ENCODE measurements at places on chromosomes 13 and 19. TPM values are rescaled to one million over a fixed set of nuclear protein-coding genes. Genes with fewer than 3 reads are reported as not detected.

- DNase-seq, result no peak
- H3K36me3 ChIP-seq, result no peaks in the 10 kb centered on the region
- H3K27me3 ChIP-seq, result no peaks in the 10 kb centered on the region
- H3K4me3 ChIP-seq, result no peak overlapping the region
Observed at GRCh38 chr13:33606692-33607091, 211.3 kb upstream of the RFC3 start.

GRCh38 chr13:37529751-37530385 lies 68.7 kb downstream of the POSTN start:
- no peaks in the 10 kb centered on the region for H3K4me1 ChIP-seq
- H3K27ac ChIP-seq, result no peak overlapping the region
- no peaks in the 10 kb centered on the region for H3K27me3 ChIP-seq
- no peak overlapping the region for H3K4me3 ChIP-seq
- H3K36me3 ChIP-seq, result no peaks in the 10 kb centered on the region

GRCh38 chr19:16369664-16370576 lies 45.3 kb downstream of the KLF2 start:
- H3K27me3 ChIP-seq, result no peaks in the 10 kb centered on the region
- peaks cover 99% of the 10 kb centered on the region for H3K4me1 ChIP-seq
- peak overlapping the region; percentile 94 for H3K27ac ChIP-seq
- peaks cover 7% of the 10 kb centered on the region for H3K36me3 ChIP-seq
- DNase-seq, result peak; percentile 95

DNA sequence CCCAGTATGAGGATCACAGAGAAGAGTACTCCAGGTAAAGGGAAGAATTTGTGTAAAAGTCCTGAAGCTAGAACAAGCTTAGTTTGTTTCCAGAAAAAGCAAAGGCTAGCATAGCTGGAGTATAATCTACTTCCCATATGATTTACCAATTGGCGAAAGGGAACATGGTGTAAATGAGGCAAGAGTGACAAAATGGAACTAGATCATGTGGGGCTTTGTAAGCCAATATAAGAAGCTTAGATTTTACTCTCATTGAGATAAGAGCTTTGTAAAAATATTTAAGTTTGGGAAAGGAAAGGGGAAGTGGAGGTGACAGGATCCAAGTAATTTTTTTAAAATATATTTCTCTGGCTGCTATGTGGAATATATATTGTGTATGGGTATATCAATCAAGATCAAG lies 234.9 kb downstream of the KCTD12 start:
- H3K27me3 ChIP-seq, result no peaks in the 10 kb centered on the region
- no peak overlapping the region for H3K27ac ChIP-seq
- no peak for DNase-seq
- no peak overlapping the region for H3K4me3 ChIP-seq
- no peaks in the 10 kb centered on the region for H3K4me1 ChIP-seq
- H3K36me3 ChIP-seq, result no peaks in the 10 kb centered on the region

- peak overlapping the region; percentile 72 for H3K27ac ChIP-seq
- peaks cover 94% of the 10 kb centered on the region for H3K4me1 ChIP-seq
- H3K27me3 ChIP-seq, result no peaks in the 10 kb centered on the region
- DNase-seq, result no peak
Observed at GRCh38 chr19:19452243-19453124, 47.0 kb downstream of the GATAD2A start.

DNA sequence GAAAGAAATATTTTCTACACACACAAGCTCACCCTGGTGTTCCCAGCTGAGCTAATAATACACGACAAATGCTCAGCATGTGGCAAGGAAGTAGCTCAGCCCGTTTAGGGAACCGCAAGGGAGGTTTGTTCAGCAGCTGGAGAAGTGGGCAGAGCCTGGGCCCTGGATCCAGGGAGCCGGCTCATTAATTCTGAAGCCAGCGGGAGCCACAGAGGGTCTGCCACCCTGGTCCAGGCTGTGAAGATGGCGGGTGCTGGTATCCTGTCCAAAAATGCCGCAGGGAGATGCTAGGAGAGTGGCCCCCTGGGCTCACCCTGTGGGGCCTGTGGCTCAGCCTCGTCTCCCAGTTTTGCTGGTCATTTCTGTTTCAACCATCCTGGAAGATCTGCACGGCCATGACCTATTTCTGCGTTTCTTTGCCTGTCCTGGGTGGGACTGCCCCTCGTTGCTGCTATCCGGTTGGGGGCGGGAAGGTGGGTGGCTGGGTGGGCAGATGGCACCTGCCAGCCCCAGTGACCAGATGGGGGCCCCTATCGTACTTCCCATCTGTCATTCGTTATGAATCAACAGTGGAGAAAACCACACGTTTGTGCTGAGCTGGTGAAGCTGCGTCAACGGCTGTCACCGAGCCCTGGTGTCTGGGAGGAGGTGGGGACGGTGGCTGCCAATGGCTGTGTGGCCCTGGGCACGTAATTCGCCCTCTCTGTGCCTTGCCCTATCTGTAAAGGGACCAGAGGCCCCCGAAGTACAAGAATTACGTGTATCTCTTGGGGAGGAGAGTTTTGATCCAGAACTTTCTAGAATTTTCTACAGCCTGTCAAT lies 2.7 kb upstream of the GNA15 start:
- peak; percentile 72 for DNase-seq
- peak overlapping the region; percentile 80 for H3K27ac ChIP-seq
- peaks cover 30% of the 10 kb centered on the region for H3K4me1 ChIP-seq
- peaks cover 2% of the 10 kb centered on the region for H3K27me3 ChIP-seq
- no peak overlapping the region for H3K4me3 ChIP-seq

GRCh38 chr13:109605846-109606245 lies 180.5 kb downstream of the IRS2 start:
- H3K27ac ChIP-seq, result no peak overlapping the region
- no peaks in the 10 kb centered on the region for H3K36me3 ChIP-seq
- no peaks in the 10 kb centered on the region for H3K4me1 ChIP-seq
- DNase-seq, result no peak
- no peaks in the 10 kb centered on the region for H3K27me3 ChIP-seq

DNA sequence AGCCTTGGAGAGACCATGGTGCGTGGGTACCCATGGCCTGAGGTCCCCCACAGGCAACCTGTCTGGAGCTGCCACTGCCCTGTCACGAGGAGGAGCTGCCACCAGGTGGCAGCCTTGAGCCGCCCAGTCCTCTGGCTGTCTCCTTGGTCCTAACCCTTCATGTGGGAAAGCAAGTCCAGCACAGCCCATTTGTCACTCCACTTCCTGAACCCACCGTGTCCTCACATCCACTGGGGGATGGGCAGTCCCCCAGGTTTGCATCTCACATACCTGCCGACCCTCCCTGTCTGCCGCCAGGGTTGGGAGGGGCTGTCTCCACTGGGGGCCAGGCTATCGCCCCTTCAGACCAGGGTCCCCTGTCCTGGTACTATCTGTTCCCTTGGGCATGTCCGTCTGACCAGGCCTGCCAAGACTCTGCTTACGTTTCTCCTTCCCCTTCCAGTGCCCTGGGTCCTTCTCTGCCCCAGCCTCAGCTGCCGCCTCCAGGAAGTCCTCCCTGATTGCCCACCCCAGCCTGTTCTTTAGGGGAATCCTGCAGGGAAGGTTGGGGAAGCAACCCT lies 4.5 kb downstream of the FAM174C start:
- H3K4me1 ChIP-seq, result peaks cover 22% of the 10 kb centered on the region
- H3K4me3 ChIP-seq, result no peak overlapping the region
- H3K27ac ChIP-seq, result no peak overlapping the region
- H3K36me3 ChIP-seq, result peaks cover 7% of the 10 kb centered on the region
- H3K27me3 ChIP-seq, result peaks cover 3% of the 10 kb centered on the region

DNA sequence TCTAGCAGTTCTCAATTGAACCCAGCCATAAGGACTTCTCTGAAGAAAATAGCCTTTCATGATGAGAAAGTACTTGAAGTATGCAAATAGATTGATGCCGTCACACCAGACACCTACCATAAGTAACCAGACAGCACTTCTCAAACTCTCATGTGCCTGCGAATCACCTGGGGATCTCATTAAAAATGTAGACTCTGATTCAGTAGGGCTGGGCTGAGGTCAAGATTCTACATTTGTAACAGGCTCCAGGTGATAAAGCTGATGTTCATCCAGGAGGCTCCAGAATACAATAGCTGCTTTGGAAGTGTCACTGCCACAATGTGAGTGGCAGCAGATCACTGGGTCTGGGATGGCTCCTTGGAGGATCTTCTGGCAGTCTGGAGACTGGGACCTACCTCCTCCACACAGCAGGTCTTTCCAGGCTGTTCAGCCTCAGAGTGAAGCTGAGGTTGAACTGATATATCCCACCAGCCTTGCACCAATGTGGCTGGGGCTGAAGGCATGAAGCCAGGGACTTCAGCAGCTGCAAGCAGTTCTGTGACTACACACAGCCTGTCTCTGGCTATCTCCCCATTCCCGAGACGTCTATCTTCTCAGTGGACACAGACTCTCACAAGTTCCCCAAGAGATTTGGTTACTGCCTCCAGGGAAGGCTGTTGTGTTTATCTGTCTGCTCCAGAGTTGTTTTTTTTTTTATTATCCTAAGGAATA lies 9.1 kb downstream of the MBNL2 start:
- H3K36me3 ChIP-seq, result no peaks in the 10 kb centered on the region
- H3K27ac ChIP-seq, result no peak overlapping the region
- no peak overlapping the region for H3K4me3 ChIP-seq
- peaks cover 15% of the 10 kb centered on the region for H3K4me1 ChIP-seq
- no peaks in the 10 kb centered on the region for H3K27me3 ChIP-seq
- no peak for DNase-seq

DNA sequence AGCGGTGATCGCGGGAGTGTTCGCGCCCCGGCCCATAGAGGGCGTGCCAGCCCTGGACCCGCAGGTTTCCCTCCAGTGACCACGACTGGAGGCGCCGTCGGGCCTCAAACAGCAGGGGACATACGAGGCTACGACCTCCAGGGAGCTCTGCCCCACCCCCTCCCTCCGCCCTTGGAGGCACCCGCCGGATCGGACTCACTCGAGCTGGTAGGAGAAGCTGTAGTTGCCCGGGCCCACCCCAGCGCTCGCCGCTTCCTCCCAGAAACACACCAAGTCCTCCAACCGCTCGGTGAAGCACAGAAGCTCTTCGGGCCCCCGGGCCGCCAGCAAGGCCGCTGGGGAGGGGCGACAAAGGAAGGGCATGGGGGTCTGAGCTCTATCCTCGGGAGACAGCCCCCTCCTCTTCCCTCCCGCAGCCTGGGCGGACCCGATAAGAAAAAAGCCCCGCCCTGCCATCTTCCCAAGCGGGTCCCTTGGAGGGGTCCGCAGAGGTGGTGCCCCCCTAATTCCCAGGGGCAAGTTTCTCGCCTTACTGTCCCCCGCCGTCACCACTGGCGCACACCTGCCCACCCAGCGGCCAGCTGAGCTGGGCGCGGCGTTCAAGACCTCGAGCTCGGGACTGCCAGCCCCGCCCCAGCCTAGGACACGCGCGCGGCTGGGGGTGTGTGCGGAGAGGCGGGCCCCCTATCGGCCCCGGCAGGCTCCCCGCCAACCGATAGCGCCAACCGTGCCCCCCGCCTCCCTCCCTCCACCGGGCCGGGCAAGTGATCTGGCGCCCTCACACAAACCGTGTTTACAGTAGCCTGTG lies 1.0 kb downstream of the EPOR start:
- H3K27ac ChIP-seq, result no peak overlapping the region
- no peaks in the 10 kb centered on the region for H3K36me3 ChIP-seq
- peak; percentile 44 for DNase-seq
- peaks cover 49% of the 10 kb centered on the region for H3K4me1 ChIP-seq
- peaks cover 14% of the 10 kb centered on the region for H3K27me3 ChIP-seq

DNA sequence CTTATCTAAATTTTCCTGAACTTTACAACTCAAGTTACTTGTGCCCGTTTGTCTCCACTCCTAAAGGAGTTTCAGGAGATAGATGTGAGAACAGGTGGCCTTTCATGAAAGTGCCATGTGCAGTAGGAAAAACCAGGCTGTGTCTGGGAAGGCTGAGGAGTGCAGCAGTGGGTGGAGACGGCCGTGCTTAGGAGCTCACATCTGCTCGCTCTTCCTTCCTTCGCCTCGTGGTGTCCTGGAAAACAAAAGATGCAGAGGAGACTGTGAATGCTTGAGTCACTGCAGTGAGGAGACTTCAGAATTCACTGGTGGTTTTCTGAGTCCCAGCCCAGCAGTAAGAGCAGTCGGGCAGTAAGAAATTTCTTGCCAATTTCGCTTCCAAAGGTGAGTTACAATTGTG lies 138.4 kb upstream of the RNF113B start:
- no peaks in the 10 kb centered on the region for H3K4me1 ChIP-seq
- H3K27me3 ChIP-seq, result no peaks in the 10 kb centered on the region
- no peak for DNase-seq
- no peak overlapping the region for H3K27ac ChIP-seq
- H3K4me3 ChIP-seq, result no peak overlapping the region

- H3K4me1 ChIP-seq, result no peaks in the 10 kb centered on the region
- H3K36me3 ChIP-seq, result no peaks in the 10 kb centered on the region
Observed at GRCh38 chr13:113645329-113645728, 12.7 kb downstream of the ATP4B start.

- no peaks in the 10 kb centered on the region for H3K36me3 ChIP-seq
- H3K27ac ChIP-seq, result no peak overlapping the region
- no peaks in the 10 kb centered on the region for H3K4me1 ChIP-seq
- no peak for DNase-seq
- H3K4me3 ChIP-seq, result no peak overlapping the region
Observed at GRCh38 chr13:66369666-66370065, 860.5 kb downstream of the PCDH9 start.

DNA sequence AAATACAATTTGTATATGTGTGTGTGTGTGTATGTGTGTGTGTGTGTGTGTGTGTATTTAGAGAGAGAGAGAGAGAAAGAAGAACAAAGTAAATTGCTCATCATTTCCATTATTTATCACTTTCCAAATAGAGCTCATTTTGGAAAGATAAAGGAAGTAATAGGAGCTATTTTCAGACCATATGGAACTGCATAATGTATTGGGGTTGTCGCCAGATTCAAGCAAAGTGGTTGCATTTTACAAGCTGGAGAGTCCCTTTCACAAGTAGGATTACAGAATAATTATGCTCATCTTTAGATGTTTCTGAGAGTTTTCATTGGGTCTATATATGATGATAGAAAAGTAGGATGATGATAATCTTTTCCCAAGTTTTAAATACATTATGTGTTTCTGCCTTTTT lies 842.7 kb upstream of the SLC10A2 start:
- H3K4me1 ChIP-seq, result no peaks in the 10 kb centered on the region
- no peak overlapping the region for H3K4me3 ChIP-seq
- no peaks in the 10 kb centered on the region for H3K36me3 ChIP-seq
- H3K27ac ChIP-seq, result no peak overlapping the region
- no peaks in the 10 kb centered on the region for H3K27me3 ChIP-seq
- DNase-seq, result no peak

DNA sequence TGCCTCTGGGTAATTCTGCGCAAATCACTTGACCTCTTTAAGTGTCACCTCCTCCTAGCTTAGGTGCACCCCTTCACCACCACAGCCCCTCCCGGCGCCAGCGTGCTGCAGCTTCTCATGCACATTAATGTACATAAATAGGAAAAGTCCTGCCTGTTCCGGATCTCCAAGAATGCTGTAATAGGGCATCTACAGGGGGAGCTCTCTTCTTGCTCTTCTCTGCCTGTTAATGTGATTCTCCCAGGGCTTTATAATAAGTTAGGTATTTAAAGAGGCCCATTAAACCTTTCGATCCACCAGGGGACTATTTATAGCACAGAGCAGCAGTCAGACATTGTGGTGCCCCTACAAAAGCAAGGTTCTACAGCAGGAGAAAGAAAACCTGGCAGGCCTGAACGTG lies 35.3 kb downstream of the SOX1 start:
- peaks cover 19% of the 10 kb centered on the region for H3K27me3 ChIP-seq
- no peak overlapping the region for H3K4me3 ChIP-seq
- H3K36me3 ChIP-seq, result no peaks in the 10 kb centered on the region
- DNase-seq, result no peak

GRCh38 chr19:55553217-55554182 lies 8.2 kb upstream of the SBK3 start:
- H3K36me3 ChIP-seq, result no peaks in the 10 kb centered on the region
- H3K27me3 ChIP-seq, result peaks cover 2% of the 10 kb centered on the region
- H3K4me1 ChIP-seq, result no peaks in the 10 kb centered on the region
- DNase-seq, result no peak
- no peak overlapping the region for H3K4me3 ChIP-seq

Gene IGFL1
- not detected for total RNA-seq

Gene SIGLEC14
- total RNA-seq, result 2.7 TPM

Gene GZMM
- 253 TPM for total RNA-seq

Gene ZNF583
- total RNA-seq, result 3.3 TPM

Gene CDX2
- total RNA-seq, result not detected
